Activated naive CD4-positive, alpha-beta T cell (primary cell): ENCODE measurements at places on chromosomes 11 and 22.

GRCh38 chr11:71140206-71140919, 112.0 kb downstream of the SHANK2 start:
- no peak for DNase-seq

- no peak for DNase-seq
Observed at GRCh38 chr11:69657911-69658625, 17.1 kb downstream of the LTO1 start.

DNA sequence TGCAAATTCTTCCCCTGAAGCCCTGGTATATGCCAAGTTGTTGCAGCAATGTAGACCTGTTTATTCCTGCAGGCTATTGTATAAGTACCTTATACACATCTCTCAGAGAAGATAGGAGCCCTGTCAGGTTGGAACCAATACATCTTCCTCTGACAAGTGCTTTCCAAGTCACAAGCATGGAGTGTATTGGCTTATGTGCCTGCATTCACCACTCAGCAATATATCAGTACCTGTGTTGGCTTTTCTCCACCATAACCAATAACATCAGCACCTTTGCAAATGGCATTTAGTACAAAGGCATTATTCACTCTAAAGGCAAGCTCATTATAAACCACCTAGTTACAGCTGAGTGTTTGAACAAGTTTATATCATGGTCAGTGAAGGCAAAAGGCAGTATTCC, 611.7 kb upstream of the CNTN5 start:
- DNase-seq = no peak

- no peak for DNase-seq
Observed at GRCh38 chr22:37179622-37180420, 8.2 kb downstream of the C1QTNF6 start.

GRCh38 chr11:109680127-109680526, 258.1 kb downstream of the C11orf87 start:
- no peak for DNase-seq

- DNase-seq = no peak
Observed at GRCh38 chr22:22759371-22759770, 115.0 kb downstream of the GGTLC2 start.

DNA sequence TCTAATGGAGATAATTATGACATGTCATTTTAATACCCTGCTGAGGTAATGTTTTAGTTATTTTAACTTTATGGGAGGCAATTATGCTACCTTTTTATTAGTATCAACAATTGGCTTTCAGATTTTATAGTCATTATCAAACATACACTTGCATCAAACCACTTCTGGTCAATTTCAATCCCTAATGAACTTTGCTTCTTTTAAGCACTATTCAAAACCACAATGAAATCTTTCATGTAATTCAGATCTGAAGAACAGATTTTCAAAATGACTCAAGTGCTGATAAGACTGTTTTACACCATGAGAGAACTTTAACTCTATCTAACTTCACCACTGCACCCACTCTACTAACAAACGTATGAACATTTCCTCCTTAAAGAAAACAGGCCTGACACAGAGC, 25.9 kb upstream of the CCDC34 start:
- DNase-seq = no peak

GRCh38 chr11:3123761-3124733, 41.1 kb downstream of the OSBPL5 start:
- no peak for DNase-seq

- no peak for DNase-seq
Observed at GRCh38 chr11:36450110-36450572, 59.9 kb downstream of the TRAF6 start.

- DNase-seq = no peak
Observed at GRCh38 chr11:9293646-9294045, 20.7 kb downstream of the TMEM41B start.

- no peak for DNase-seq
Observed at GRCh38 chr22:46815132-46815531, 52.7 kb downstream of the TBC1D22A start.

DNA sequence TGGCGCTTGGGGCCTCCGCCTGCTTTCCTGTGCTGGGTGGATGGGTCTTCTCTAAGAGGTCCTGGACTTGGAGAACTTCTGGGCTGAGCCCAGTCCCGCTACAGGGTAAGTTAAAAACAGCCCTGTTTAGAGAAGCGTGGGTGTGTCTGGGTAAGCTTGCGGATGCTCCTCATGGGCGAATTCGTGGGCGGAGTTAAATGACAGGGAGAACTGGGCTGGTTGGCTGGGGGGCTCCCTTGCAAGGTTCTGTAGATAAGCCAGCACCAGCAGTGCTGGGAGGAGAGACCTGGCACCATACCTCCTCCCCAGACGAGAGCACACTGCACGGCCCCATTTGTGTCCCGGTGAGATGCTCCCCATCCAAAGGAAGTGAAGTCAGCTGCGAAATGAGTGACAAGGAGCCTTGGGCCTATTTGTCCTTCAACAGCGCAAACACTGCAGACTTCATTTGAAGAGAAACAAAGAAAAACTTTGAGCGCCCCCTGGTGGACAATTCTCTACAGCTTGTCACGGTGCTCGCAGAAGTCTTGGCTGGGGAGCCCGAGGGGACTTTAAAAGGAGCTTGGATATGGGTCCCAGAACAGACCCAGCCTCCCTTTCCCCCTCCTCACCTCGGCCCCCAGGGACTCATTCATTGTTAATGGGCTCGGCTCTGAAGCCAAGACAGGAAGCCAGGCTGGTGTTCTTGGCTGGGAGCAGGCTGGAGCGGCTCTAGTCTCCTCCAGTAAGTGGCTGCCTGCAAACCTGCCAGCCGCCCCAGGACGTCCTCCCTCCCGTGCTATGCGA, 39.5 kb downstream of the TP53I11 start:
- DNase-seq = peak; percentile 61

GRCh38 chr11:13885083-13885482, 77.4 kb upstream of the SPON1 start:
- DNase-seq = no peak

DNA sequence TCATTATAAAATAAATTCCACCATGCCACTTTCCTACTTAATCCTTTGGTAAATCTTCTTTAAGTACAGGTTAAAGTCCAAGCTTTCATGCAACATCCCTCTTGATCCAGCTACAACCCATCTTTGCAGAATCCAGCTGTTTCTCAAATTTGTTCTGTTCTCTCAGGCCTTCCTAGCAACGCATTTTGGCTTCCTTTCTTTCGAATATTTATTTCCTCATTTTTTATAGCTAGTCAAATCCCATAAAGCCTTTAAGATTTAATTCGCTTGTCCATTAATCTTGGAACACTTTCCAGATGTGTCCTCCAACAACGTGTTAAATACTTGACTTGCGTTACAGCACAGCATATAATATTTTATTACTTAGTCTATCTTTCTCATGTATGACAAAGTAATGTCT, 600.1 kb upstream of the CHORDC1 start:
- DNase-seq = no peak

DNA sequence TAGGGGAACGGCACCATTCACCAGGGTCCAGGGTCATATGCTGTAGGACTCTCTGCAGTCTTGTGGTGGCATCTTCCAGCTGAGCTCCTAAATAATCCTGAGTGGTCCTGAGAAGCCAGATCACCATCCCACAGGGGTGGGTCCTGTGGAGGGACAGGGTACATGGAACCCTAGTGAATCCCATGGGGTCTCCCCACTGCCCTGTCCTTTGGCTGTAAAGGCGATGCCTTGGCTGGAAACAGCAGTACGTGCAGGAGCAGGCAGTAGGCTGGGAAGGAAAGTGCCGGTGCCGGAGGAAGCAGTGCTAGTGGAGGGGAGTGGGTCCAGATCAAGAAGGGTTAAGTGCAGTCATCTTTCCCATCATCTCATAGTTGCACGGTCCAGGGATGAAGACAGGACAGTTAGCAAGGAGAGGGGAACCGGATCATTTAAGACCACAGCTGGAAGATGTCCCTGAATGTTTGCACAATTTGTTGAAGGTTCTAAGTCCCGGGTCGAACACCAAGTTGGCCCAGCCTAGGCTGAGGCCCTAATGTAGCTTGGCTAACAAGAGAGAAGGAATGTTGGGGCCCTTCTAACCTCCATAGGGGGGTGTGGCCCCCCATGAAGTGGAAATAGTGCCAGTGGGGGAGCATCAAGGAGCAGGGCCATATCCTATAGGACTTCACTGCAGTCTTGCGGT, 18.1 kb downstream of the TSPAN32 start:
- DNase-seq = no peak

DNA sequence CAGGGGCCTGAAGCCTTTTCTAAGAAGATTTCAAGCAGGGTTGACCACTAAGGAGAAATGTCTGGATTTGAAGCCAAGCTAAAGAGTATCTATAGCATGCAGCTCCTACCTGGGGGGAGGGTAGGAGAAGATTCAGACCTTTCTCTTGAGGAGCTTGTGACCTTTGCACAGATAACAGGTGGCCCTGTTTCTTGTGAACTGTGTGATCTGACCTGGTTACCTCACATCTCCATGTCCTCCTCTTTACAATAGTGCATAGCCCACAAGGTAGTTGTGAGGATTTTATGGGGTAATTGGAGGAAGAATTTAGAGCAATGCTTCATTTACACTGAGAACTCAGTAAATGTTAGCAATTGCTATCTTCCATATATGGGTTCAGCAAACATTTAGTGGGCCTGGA, 310.1 kb downstream of the TMEM135 start:
- no peak for DNase-seq

DNA sequence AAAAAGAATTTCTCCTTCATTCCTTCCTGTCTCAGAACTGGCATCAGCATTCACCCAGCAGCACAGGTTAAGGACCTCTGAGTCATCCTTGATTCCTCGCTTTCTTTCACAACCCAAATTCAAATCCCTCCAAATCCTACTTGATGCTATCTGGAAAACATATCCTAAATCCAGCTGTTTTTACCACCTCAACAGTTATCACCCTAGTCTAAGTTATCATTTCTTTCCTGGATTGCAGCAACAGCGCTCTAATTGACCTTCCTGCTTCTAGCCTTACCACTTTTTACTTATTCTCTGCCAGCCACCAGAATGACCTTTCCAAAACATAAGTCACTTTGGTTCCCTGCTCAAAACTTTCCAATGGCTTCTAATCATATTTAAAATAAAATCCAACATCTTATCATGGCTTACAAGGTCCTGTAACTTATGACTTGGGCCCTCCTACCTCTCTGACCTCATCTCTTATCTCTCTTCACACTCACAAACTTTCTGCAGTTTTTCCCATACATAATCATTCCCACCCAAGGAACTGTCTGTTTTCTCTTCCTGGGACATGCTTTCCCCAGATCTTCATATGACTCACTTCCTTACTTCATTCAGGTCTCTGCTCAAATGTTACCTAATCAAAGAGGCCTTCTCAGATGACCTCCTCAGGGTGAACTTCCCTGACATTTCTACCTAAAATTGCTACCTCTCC, 119.4 kb downstream of the TTC28 start:
- DNase-seq = no peak

GRCh38 chr22:45799291-45799690, 127.7 kb downstream of the ATXN10 start:
- DNase-seq = no peak

DNA sequence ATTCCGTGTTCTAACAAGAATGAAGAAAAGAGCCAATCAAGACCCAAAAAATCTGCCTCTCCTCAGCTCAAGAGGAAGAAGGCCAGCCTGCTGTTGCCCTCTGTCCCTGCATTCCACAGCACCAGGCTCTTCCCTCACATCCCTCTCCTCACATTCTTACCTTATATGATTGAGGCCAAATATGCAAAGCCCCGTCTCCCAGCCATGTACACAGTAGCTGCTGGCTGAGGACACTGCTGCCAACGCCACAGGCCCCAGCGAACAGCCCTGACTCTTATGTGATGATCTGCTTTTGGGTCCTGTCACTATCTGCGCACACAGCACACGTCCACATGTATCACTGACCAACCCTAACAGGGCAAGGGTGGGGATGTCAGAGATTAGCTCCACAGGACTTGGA, 60.2 kb downstream of the MICAL3 start:
- no peak for DNase-seq

DNA sequence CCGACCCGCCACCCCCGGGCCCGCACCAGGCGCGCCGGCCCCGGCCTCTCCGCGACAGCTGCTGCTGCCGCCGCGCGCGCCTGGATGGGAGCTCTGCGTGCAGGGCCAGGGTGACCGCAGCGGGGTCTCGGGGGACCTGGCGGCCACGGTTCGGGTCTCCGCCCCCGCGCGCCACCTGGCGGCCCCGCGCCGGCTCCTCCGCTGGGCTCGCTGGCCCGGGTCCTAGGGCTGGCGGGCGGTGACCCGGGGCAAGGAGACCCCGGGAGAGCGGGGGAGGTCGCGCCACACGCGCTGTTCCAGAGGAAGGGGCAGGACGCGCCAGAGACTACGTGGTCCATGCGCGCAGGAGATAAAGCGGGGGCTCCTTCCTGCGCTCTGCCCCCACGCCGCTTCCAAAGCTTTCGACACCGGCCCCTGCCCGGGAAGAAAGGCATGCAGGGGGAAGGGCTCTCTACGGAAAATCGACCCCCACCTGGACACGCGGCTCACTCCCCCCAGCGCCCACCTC, 562 bp downstream of the SHANK2 start:
- no peak for DNase-seq

- DNase-seq = no peak
Observed at GRCh38 chr22:33315954-33316353, 257.8 kb upstream of the SYN3 start.

GRCh38 chr22:47381240-47381639, 618.8 kb downstream of the TBC1D22A start:
- no peak for DNase-seq

DNA sequence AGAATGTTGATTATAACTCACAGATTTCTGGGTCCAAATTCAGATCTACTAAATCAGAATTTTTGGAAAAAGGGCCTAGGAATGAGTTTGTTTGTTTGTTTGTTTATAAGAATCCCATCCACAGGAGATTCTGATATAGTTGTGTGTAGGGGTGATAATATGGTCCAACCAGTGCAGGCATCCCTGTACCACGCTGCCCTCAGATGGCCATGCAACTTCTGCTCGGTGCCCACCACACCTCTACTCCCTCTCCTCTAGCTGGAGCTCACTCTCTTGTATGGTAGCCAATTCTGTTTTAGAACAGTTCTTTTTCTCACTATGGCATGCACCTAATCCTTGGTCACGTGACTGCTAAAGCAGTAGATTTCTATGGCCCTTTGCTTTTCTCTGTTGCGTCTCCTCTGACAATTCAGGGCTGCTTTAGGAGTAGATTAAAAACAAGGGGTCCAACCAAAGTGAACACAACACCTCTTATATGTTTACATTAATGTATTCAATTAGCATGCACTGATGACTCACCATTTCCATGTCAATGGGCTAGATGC, 103.3 kb upstream of the KCNA4 start:
- DNase-seq = no peak
